Vagina (tissue), 2 donors: ENCODE measurements at places on chromosomes 13 and 19.

DNA sequence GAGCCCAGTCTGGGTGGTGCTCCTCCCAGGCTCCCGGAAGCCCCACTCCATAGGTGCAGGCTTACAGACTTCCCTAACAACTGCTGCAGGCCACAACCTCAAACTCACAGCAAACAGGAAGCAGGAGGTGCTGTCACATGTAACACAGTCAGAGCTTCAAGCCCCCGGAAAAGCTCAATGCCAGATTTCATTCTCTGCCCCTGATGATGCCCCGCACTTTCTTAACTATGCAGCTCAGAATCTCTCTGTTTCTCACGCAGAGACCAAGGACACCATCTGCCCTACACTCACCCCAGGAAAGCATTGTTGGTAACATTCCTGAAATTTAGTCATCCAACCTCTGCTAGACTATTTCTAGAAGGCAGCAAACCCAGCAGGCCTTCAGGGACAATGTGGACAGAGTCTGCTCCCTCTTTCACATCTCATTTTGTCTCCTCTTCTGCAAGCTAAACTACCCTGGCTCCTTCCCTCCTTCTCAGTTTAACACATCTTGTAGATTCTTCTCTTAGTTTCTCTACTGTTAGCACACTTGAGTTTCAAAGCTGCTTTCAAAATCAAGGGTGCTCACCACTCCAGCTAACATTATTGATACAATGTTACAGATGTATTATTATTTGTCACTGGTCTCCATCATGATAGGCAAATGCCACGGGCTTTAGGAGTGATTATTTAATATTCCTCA lies 162.5 kb downstream of the KCTD12 start:
- DNase-seq, result no peak

GRCh38 chr19:39736088-39736487 lies 1.7 kb downstream of the CLC start:
- no peak for DNase-seq

DNA sequence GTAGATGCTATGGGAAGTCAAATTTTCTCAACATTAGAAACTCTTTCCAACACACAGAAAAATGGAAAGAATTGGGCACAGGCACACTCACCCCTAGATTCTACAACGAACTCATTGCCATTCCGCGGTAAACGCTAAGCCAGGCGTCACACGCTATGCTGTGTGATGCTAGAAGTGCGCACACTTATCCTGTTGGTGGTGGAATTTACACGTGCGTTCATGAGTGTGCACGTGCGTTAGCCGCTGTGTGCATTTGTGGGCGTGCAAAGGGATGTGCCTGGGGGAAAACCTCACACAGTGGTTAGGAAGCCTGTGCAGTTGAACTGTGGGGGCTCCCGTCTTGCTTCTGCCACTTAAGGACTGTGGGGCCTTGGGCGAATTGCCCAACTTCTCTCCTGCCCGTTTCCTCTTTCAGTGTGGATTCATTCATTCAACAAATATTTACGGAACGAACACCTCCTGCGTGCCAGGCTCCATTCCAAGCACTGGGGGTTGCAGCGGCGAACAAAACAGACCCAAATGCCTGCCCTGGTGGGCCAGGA lies 7.7 kb downstream of the NFILZ start:
- no peak for DNase-seq

GRCh38 chr13:73261739-73262216 lies 203.0 kb downstream of the KLF5 start:
- DNase-seq, result no peak

DNA sequence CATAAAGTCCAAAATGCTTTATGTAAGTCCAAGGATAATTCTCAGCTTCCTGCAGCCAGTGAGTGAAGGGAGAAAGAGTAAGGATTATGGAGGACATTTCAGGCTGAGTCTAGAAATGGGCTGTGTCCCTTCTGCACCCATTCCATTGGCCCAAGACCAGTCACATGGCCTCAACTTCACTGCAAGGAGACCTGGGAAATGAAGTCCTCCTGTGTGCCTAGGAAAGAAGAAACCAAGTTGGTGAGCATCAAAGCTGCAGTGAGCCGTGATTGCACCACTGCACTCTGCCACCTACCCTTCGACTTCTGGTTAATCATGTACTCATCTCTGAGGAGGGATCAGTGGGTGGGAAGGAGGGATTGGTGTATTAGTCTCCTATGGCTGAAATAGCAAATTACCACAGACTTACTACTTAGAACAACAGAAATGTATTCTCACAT lies 3.6 kb upstream of the CD37 start:
- DNase-seq, result no peak

GRCh38 chr13:46926916-46927590 lies 30.2 kb upstream of the HTR2A start:
- DNase-seq, result no peak

DNA sequence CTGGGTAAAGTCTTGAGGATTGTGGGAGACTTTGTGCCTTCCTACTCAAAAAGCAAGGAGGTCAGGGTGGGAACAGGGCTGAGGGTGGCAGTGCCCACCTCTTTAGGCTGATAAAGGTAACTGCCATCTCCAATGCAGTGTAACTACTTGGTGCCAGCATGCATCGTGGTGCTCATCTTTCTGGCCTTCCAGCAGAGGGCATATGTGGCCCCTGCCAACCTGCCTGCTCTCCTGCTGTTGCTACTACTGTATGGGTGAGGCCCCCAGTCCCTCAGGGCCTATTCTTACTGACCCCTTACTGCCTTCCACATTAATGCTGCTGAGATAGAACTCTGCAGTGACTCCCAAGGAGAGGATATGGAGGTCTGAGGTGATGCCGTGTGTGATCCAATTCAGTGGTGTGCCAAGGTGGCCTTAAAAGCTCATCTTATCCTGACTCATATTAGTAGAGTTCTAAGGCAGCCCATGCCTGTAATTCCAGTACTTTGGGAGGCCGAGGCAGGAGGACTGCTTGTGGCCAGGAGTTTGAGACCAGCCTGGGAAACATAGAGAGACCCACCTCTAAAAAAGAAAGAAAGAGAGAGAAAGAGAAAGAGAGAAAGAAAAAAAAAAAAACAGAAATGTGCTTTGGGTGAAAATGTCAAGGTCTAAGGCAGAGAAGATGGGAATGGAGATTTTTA lies 9.7 kb upstream of the ARHGAP45 start:
- no peak for DNase-seq

DNA sequence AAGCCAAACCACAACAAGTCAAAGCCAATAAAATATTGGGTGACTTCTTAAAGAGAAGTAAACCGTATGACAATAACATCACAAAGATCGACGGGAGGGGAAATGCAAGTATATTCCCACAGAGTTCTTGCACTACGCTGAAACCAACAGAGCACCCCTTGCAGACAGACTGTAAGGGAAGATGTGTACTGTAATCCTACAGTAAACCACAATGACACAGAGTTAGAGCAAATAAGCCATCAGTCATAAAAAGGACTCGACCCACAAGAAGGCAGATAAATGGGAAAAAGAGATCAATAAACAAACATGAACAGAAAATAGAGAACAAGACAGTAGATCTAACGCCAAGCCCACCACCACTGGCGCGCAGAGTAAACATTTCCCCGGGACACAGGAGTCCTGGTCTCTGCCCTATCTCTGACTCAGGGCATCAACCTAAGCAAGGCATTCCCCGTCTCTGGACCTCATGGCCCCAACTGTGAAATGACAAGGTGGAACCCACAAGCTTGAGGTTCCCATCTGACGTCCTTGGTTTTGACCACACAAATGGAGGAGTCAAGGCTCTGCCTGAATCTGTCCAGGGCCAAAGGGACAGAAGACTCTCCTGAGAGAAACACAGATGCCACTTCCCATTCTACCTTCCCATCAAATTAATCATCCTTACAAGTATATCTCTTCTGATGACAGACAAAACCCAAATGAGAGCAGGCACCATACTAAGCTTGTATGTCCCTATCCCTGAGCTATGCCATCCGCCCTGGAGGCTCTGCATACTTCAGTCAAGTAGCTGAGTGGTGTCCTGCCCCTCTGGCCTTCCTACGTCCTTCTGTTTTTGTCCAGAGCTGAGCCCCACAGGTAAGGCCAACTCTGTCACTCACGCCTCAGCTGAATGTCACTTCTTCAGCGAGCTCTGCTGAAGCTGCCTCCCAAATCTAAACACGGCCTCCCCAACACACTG lies 15.0 kb downstream of the SAFB2 start:
- DNase-seq, result no peak

DNA sequence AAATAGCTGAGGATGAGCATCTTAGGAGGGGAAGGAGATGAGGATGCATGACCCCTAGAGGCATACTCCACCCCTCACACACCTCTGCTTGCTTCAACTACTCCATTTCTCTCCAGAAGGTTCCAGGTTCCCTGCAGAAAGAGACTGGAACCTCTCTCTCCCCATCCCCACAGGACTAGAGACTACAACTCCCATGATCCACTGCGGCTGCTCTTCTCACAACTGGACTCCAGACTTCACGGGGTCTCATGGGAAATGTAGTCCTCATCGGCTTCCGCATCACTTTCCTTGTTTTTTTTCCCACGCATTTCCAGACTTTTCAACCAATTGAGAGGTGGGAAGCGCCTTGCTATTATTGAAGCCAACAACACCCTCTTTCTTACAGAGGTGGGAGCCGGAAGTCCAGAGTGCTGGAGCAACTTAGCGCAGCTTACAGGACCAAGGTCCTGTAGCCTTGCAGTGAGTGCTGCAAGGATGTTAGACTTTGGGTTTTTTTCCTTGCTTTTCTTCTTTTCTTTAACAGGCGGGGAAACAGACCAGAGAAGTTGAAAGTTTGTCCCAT lies 13.9 kb upstream of the CACNG6 start:
- DNase-seq, result no peak

DNA sequence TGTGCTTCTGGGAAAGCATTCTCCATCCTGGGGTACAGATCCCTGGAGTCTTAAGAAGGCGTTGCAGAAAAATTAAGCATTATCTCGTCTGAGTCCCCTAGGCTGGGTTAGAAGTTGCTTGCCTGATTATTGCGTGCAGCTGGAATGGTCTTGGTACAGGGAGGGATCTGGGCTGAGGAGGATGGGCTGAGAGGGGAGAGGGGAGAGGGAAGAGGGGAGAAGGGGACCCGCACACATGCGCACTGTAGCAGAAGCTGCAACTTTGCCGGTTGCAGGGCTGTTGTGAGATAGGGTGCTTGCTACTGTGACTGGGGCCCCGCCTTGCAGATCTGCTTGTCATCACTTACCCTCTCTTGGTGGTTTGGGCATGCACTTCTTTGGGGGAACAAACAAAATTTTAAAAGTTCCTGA lies 316.8 kb downstream of the DLEU7 start:
- no peak for DNase-seq

DNA sequence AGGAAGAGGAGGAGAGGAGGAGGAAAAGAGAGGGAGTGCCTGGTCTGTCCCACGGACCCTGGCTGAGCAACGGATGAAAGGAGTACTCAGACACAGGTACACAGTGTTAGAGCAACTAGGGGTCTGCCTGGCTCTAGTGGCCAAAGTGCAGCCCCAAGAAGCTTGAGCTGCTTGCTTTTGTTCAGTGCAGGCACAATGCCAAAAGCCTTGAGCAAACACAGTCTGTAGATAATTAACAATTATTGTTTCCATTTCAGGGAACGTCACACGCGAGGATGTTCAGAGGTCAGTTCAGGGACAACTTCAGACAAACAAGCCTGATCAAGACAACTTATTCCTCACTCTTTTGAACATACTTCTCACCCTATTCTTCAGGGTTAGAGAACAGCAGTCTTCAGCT lies 32.2 kb upstream of the ZNF726 start:
- no peak for DNase-seq

DNA sequence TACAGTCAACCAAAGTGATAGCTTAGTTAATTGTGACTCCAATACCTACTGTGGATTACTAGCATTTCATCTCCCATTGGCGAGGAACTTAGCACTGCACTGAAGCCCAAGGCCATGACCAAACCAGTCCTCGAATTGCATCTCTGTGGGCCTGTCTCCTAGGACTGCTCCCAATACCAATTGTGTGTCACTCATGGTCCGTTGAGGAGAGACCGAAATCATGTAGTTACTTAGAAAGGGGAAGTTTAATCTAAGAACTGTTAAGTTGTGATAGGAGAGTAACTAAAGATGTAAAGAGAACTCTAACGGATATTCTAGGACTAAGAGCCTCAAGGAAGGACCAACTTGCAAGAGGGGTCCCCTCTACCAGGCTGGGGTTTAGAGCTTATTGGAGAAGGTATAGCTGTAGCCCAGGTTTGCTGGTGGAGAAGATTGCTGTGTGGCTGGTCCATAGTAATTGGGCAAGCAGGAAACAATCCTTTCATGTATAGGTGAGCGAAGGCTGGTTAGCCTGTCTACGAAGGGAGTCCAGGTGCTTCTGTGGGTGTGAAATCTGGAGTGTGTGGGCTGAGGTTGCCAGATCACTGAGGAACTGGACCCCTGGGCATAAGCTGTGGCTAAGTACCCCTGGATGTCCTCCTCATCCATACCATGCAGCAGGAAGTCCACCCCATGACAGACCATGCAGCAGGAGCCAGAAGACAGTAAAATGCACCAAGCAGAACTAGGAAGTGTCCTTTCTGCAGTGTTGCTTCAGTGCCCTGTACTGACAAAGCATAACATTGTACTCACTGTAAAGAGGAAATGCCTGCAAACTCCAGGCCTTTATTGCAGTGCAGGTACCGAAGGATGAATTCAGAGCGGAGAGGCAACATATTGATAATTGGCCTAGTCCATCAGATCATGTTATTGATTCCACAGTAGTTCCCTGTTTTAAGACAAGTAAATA lies 30.8 kb downstream of the DNAJC3 start:
- DNase-seq, result no peak

- DNase-seq, result no peak
These were observed 638.9 kb downstream of the LIG4 start for GRCh38 chr13:107576430-107576829.

DNA sequence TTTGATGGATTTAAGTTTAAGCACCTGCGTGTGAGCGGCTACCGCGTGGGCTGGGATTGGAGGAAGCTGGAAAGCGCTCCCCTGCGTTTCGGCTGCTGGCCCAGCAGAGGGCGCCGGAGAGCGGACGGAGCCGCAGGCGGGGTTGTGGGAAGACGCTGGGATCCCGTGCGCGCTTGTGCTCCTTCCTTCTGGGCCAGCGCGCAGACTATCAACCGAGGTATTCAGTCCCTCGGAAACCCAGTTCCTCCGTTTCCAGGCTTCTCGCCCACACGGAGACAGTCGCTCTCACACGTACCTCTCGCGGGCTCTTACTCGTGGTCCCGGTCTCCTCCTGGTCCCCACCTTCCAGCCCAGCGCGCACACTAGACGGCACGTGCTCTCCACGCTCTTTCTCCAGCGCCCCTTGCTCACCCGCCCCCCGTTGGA lies 28.8 kb downstream of the EPN1 start:
- DNase-seq, result no peak

- no peak for DNase-seq
These were observed 9.1 kb upstream of the VWA8 start for GRCh38 chr13:41970022-41970421.

- no peak for DNase-seq
These were observed 97.2 kb upstream of the ARHGEF7 start for GRCh38 chr13:111017755-111018459.

- no peak for DNase-seq
These were observed 16.2 kb downstream of the COL4A2 start for GRCh38 chr13:110323172-110323891.

GRCh38 chr19:1748873-1749341 lies 4.4 kb upstream of the ONECUT3 start:
- DNase-seq, result no peak

DNA sequence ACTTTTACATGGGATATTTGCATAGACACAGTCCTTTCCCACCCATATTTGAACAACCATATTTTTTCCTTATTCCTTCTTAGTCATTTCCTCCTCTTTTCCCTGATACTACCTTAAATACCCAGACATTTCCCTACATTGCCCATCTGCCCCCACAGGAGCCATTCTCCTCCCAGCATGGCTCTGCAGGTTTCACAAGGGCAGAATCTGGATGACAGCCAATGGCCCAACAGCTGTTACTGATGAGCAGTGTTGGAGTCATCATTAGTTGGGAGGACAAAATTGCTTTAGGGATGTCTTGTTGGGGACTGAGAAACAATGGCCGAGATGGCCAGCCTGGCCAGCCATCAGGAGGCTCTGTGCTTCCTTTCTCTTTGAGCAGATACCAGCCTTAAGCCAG lies 209.5 kb downstream of the KLF5 start:
- DNase-seq, result no peak
